Non-pigmented ciliary epithelial cell (primary cell): ENCODE measurements at places on chromosomes 7 and 10.

DNA sequence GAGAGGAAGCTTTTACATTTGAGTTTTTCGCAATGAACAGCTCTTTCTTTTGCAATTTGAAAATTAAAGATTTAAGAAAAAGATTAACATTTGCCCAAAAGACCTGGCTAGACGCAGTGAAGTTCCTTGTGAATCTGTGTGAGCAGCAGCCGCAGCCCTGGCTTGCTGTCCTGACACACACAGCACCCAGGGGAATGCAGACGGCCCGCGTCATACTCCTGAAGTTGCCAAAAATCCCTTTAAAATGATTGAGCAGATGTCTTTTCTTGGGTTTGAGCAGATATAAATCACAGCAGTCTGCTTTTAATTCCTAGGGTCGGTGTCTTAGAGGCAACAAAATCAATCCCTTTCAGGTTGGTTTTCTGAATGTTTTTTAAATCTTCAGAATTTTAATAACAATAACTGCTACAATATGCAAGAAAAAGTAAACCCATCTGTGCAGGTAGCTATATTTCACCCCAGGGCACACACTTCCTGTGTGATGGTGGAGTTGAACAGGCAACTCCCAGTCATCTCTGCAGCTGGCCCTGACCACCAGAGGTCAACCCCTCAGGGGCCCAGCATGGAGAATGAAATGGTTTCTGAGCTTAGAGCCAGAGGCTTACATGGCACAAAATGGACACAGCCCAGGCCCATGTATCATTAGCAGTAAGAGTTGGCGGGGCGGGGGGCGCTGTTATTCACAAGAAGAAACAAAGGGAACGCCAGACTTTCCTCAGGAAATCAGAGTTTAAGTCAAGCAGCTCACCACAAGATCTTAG lies 32.2 kb upstream of the TRIL start:
- no peak for DNase-seq

GRCh38 chr7:40192036-40192435 lies 57.2 kb downstream of the SUGCT start:
- DNase-seq = no peak

GRCh38 chr10:36533316-36533715 lies 592.1 kb upstream of the ANKRD30A start:
- DNase-seq = no peak

DNA sequence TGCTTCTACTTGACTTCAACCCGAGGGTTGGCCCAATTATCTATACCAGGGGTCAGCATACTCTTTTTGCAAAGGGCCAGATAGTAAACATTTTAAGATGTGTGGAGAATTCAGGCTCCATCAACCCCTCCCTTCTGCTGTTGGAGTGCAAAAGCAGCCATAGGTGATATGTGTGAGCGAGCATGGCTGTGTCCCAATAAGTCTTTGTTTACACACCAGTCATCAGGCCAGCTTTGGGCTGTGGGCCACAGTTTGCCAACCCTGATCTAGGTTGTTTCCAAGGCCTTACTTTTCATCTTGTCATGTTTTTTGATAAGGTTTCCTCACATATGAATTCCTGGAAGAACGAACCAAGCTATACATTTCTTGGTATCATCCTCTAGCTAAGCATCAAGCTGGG lies 136.9 kb upstream of the VIPR2 start:
- no peak for DNase-seq

- DNase-seq = no peak
These were observed 85.3 kb upstream of the RPA3 start for GRCh38 chr7:7803715-7804178.

DNA sequence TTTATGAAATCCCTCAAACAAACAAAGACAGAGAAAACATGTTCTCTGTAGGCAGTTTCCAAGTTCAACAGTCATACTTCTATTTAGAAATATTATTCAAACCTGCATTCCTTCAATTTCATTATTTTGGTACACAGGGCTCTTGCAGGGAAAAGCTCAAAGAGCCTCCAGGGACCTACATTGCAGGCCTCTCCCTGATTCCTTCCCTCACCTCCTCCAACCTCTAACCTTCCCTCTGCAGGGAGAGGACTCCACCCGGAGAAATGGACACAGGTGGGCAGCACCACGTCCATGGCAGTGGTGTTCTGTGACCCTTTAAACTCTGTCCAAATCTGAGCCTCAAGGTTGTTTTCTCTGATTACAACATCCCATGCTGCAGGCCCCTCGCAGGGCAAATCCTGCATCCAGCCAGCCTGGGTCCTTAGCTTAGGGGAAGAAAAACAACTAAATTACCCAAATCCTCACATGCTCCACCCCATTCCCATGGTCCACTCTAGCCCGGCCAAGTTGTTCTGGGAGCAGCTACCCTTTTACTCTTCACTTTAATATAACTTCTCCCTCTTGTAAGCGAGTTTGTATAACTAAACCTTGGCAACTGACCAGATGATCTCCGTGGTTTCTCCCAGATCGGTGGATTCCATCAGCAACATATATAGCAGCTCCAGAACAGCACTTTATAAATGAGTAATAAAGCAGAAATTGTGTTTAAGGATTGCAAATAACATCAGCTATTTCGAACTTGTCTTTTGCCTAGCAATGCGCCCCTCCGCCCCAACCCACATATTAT lies 129.8 kb downstream of the CUBN start:
- DNase-seq = no peak

GRCh38 chr7:434891-435629 lies 84.6 kb downstream of the PDGFA start:
- no peak for DNase-seq

- DNase-seq = no peak
These were observed 401.9 kb upstream of the PHF14 start for GRCh38 chr7:10571759-10572158.

DNA sequence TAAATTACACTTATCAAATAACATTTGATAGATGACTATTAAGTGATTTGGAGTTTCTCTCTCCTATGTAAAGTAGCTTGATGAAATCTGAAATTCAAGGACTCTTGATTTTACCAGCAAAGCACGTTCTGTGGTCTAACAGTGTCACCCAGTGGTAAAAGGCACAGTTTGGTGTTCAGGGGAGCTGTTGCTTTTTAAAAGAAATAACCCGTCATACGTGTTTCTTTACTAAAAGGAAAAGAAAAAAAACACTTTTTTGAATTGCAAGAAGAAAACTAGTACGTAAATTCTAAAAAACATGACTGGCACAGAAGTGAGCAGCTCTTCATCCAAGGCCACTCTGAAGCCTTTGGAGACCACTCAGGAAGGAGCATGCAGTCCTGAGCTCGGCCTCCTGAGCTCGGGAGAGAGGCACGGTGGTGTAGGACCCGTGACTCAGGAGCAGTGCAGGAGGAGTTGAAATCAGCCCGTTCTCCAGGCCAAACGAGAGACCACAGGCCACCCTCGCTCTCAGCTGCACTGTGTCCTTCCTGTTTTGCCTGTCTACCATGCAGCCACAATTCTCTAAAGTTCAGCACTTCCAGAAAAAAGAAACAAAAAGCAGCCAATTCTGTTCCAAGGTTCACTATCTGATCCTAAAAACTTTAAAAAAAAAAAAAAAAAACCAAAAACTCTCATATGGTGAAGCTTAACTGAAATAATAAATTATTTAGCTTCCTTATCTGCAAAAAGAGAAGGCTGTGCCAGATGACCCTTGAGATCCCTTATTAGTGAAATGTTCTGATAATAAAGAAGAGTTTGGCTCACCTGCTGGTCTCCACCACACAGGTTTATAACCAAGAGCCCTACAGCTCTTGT lies 212.6 kb upstream of the FRMD4A start:
- DNase-seq = no peak

GRCh38 chr10:20922451-20922850 lies 25.3 kb upstream of the NEBL start:
- no peak for DNase-seq
